Activated CD8-positive, alpha-beta memory T cell treated with anti-CD3 and anti-CD28 coated beads for 48 hours (primary cell): ENCODE measurements at places on chromosomes 12 and 14.

- peak; percentile 48 for DNase-seq
These were observed 7.0 kb upstream of the B4GALNT3 start for GRCh38 chr12:452667-453210.

DNA sequence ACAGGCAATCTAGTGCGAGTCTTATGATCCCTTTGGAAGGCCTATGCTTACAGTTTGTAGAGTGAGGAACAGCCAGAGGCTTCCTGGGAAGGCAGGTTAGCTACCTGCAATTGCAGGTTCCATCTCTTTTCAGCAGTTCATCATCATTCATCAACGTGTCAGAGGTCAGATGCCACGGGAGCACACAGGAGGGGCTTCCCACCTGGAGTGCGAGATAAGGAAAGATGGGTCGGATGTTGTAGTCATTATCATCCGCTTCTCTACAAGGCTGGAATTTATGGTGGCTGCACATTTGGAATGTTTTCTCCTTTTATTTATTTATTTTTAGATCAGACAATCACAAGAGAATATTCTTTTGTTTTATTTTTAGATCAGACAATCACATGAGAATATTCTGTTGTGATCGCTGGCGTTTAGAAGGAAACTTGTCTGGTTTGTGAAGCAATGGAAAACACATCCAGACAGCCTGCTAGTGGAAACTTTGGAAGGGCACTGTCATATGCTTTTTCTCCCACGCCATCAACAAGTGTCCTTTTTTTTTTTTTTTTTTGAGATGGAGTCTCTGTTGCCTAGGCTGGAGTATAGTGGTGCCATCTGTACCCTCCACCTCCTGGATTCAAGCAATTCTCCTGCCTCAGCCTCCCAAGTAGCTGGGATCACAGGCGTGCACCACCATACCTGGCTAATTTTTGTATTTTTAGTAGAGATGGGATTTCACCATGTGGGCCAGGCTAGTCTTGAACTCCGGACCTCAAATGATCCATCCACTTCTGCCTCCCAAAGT, 1.9 kb upstream of the BICD1 start:
- no peak for DNase-seq

GRCh38 chr12:11886339-11886738, 184.4 kb upstream of the BCL2L14 start:
- DNase-seq, result no peak

- no peak for DNase-seq
These were observed 79.6 kb downstream of the ITPK1 start for GRCh38 chr14:93035917-93036651.

GRCh38 chr12:89538897-89539296, 13.1 kb upstream of the POC1B start:
- no peak for DNase-seq

GRCh38 chr12:88307961-88308360, 165.9 kb downstream of the TMTC3 start:
- no peak for DNase-seq

GRCh38 chr12:41254004-41254914, 66.1 kb downstream of the PDZRN4 start:
- no peak for DNase-seq

DNA sequence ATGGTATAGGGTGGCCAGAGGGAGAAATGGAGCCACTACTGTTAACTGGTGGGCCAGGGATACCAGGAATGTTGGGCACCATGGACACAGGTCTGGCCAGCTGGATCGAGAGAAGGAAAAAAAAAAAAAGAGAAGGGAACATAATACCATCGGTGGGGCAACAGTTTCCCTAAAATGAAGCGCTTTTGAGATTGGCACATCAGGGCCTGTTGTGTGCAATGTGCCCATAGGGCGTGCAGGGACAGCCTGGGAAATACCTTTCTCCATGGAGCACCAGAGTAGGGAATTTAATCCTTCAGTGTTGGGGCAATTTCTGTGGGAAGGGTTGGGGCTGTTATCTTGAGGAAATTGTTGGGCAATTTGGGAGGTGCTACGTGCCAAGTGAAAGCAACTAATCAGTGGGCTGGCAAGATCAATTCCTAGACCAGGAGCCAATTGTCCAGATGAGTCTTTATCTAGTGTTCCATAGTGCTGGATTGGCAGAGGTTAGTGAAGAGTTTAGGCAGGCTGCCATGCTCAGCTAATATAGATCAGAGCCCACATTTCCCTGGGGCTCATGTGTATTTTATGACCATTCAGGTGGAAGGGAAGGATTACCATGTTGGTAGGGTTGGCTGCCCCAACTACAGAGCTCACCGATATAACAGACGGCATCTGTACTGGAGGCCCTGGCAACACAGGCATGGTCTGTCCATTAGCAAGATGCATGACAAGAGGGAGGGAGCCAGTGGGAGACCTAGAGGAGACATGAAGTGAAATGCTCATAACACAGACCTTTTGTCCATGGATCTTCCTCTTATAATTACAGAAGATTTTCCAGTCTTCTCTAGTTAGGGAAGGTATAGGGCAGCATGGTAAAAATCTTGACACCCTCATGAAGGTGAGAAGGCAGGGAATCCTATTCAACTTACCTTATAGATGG, 25.5 kb upstream of the NPFF start:
- DNase-seq, result no peak

- DNase-seq, result no peak
These were observed 17.4 kb downstream of the PAWR start for GRCh38 chr12:79673354-79673753.

- no peak for DNase-seq
These were observed at the start of gene COCH for GRCh38 chr14:30874120-30874998. TSS of gene COCH (plus strand) at chr14:30874559. CDS start at chr14:30874939, 380 bp downstream.

DNA sequence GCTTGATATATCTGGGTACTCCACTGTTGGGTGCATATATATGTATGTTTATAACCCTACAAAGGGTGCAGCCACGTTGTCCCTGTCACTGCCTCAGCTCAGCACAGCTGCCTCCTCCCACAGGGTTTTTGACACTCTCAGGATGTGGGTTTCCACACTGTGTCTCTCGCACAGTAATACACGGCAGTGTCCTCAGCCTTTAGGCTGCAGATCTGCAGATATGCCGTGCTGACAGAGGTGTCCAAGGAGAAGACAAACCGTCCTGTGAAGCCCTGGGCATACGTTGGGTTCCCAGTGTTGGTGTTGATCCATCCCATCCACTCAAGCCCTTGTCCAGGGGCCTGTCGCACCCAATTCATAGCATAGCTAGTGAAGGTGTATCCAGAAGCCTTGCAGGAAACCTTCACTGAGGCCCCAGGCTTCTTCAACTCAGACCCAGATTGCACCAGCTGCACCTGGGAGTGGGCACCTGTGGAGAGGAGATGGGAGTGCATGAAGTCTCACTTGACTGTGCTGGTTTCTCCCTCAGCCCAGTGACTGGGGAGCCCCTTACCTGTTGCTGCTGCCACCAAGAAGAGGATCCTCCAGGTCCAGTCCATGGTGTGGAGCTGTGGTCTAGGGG, 498.7 kb downstream of the TMEM121 start:
- no peak for DNase-seq

GRCh38 chr12:54008260-54008552, 579 bp upstream of the HOXC8 start:
- DNase-seq, result no peak

GRCh38 chr12:129084875-129085826, 231.9 kb downstream of the GLT1D1 start:
- DNase-seq, result no peak

DNA sequence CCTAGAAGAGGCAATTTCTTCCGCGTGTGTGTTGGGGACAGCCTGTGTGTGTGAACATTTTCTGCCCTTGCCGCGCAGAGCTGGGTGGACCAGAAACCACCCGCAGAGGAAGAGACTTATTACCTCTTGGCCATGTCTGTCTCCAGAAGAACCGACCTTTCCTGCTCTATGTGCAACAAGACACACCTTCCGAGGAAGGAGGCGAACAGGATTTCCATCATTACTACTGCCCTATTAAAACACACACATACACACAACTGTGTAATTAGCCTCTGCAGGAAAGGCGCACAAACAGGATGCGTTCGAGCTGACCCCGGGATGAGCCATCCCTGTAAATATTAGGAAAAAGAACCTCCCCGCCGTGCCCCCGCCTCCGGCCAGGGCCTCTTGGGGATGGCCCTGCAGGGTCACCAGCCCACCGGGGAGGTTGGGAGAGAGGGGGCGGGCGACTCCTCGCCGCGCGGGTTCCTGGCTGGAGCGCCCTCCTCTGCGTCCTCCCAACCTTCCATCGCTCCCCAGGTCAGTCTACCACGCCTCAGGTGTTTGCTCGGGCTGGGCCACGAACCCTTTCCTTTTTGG, 484 bp upstream of the PRKCH start:
- DNase-seq, result no peak

GRCh38 chr12:122527478-122527944, 462 bp downstream of the KNTC1 start:
- DNase-seq, result no peak

DNA sequence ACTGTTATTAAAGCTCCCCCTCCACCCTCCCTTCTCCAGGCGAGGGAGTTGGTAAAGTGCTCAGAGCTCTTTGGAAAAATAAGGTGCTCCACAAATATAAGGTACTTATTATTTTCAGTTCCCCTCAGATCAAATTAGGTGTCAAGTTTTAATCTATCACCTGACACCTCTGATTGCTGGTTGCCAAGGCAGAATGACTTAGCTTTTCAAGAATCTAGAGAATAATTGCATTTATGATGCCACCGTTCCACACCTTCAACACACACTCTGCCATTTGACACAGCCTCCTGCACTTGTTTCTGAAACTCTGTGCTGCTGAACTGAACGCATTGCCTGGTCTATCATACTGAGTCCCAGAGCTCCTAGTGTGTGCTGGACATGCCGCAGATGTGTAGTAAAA, 128.6 kb downstream of the CRACR2A start:
- no peak for DNase-seq

DNA sequence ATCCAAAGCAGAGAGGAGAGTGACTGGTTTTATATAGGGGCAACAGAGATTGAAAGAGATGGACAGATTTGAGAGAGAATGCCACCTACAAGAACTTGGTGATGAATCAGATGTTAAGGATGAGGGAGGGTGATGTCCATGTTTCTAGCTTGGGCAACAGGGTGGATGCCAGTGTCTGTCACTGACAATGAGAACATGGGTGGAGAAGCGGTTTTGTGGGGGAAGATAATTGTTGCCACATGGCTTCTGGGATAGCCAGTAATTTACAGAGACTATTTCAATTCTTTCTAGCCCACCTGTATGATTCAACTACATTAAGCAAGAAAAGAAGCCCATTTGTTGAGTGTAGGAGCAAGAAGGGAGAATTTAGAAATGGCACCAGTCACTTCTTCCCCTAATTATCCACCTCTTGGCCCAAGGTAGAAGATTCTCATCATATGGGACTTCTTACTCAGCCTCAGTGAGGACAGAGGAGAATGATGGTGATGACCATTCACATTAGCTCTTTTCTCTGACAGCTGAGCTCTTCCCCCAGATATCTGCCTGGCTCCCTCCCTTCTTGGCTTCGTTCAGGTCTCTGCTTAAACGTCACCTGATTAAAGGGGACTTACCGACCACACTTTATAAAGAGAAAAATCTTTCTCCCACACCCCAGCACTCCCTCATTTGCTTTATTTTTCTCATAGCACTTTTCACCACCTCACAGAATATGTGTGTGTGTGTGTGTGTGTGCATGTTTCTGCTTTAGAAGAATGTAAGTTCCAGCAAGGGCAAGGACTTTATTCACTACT, 117.8 kb downstream of the DUSP6 start:
- DNase-seq, result no peak

- DNase-seq, result no peak
These were observed 337.9 kb downstream of the AACS start for GRCh38 chr12:125402874-125403789.

DNA sequence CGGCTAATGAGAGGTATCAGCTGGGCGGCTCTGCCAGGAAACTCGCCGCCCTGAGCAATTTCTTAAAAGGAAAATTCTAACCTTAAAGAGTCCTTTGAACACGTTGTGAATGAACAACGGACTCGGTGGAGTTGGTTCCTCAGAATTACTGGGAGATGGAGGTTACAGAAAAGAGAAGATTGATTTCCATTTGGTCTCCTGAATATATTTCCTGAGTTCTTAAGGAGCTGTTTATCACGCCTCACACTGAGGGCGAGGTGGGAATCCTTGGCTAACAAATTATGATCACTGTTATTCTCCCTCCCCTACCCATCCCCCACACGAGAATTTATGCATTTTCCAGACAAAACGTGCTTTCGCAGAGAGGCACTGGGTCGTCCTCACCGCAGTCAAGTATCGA, 194.5 kb upstream of the C14orf180 start:
- no peak for DNase-seq

GRCh38 chr12:7966563-7966962, 30.6 kb upstream of the SLC2A3 start:
- no peak for DNase-seq
